ENCODE measurements at places on chromosomes 5 and 9. TPM values are rescaled to one million over a fixed set of nuclear protein-coding genes. Genes with fewer than 3 reads are reported as not detected.

The LVRN gene
- not detected for polyA plus RNA-seq

The GLDC gene
- polyA plus RNA-seq = not detected

The C9orf43 gene
- 0.72 TPM for polyA plus RNA-seq

The CCL27 gene
- not detected for polyA plus RNA-seq

The ORM2 gene
- not detected for polyA plus RNA-seq

The GADD45G gene
- polyA plus RNA-seq = not detected

The HTR4 gene
- polyA plus RNA-seq = not detected

The SVEP1 gene
- polyA plus RNA-seq = not detected

The HRCT1 gene
- not detected for polyA plus RNA-seq
